Stimulated activated CD8-positive, alpha-beta memory T cell treated with anti-CD3 and anti-CD28 coated beads, Interleukin-2, amount 100 ng/mL, for 1 hour (primary cell): ENCODE measurements at places on chromosomes 6 and 20.

DNA sequence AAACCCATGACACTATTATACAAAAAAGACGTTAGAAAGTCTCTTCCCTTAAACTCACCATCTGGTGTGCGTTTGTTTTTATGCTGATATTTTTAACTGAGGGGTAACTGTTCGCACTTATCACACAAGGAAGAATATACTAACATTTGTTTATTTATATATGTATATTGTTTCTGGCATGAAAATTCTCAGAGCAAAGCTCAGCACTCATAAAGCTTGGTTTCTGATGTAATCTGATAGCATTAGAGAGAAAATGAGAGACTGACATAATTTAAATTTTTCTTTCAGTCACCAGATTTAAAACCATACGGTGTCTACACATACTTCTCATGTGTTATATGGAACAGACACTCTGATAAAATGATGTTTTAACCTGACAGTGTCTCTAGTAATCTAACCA lies 6.9 kb downstream of the BLOC1S5 start:
- DNase-seq = no peak

DNA sequence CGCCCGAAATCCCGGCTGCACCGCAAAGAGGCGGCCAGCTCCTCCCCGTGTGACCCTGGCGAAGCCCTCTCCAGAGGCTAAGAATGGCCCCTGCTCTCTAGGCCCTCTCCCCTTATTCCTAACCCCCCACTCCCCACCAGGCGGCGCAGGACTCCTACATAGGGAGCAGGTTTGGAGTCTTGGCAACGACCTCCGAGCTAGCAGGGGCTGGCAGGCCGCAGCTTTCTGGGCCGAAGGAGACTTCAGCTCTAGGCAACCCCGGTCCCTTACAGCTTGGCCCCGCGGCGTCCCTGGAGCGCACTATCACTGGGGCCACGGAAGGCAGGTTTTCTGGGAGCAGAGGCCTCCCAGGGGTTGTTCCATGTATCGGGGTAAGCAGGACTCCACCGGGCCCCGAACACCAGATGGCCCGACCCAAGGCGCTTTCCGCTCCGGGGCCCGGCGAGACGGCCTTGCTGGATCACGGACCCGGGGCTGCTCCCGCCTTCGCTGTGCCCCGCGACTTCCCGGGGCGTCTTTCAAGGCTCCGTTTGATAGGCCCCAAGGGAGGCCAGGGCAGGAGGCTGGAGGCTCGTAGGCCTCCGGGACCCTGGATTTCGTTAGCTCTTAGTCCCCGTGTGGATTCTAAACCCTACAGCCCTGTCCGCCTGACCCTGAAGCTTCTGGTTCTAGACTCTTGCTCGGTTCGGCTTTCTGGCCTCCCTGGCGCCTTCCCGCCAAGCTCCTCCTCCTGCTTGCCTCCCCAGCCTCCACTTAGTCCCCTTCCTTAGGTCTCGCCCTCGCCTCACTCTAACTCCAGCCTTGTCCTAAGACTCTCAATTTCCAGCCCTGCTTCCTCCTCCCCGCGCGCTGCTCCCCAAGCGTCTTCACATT lies 1.9 kb downstream of the SLC32A1 start:
- DNase-seq = no peak

DNA sequence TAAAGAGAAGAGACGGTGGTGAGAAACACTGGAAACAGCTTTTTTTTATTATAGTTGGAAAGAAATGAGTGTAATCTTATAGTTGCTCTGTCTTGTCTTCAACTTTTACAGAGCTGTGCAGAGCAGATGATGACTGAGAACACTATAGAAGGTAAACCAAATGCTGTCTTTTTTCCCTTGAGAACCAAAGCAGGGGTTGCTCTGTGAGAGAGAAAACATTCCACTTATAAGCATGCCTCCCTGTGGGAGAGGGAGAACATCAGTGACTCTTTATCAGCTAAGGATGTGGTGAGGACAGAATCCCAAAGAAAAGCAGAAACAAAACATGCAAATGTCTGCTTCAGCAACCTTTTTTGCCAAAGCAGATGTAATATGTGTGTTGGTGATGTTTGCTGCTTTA lies 179.3 kb upstream of the HDDC2 start:
- no peak for DNase-seq

GRCh38 chr6:85368631-85369030 lies 81.3 kb upstream of the NT5E start:
- DNase-seq = no peak

- DNase-seq = no peak
These were observed 130.7 kb downstream of the ALDH8A1 start for GRCh38 chr6:134819236-134819635.

DNA sequence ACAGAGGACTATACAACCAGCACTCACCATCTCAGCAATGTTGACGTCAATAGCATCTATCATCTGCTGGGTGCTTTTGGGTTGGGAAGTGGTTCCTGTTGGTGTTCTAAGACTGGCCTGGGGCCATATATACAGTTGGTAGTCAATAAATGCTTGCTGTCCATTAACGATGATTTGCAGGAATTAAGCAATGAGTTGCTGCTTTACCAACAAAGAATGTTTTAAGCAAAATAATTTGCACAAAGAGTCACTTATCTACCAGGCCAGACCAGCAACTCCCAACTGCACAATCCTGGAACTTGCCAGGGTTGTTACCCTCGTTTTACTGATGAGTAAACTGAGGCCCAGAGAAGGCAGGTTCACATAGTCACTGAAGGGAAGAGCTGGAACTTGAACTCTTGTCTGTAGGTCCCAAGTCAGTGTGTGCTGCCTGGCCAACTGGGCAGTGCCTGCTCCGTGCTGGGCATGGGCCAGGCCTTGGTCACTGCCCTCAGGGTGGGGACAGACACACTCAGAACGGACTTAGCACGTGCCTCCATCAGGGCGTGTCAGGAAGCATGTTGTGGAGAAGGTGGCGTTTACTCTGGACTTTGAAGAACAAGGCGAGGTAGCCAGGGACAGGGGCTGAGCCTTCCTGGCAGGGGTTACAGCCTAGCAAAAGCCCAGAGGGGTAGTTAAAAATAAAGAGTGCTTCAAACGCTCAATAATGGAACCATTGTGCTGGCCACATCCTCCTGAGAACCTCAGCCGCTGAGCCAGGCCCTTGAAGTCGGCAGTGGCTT lies 2.5 kb upstream of the SRC start:
- DNase-seq = no peak

DNA sequence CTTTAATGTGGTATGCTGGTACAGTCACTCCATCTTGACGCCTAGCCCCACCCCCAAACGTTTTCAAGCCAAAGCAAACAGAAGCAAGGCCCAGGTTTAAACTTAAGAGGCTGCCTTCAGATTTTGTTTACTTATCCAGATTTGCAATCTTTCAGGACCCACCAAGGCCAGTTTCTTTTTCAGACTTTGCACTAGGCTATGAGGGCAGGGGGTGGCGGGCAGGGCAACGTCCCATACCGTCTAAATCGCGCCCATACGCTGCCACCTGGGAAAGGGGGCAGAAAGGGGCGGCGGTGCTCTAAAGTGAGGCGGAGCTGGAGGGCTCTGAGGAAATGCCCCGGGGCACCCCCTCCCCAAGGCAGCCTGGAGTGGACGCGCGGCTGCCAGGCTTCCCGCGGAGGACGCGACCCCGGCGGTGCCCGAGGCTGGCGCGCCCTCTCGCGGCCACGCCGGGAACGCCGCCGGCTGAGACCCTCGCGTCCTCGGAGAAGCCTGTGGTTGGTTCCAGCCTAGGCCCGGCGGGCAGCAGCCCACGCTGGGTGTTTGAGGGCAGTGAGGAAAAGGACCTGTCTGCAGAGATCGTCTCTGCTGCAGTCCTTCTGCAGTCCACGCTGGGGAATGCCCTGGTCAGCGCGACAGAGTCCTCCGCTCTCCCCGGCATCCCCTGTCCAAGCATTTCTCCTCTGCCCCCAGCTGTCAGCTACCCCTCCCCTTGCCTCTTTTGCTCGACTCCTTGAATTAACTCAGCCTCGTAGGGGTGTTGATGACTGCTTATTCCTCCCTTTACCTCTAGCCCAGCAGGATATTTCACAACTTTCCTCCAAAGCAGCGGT lies 129.2 kb upstream of the PRND start:
- peak; percentile 12 for DNase-seq

- DNase-seq = no peak
These were observed 11.3 kb downstream of the PAQR8 start for GRCh38 chr6:52373151-52373690.

- DNase-seq = no peak
These were observed 5.8 kb downstream of the SPO11 start for GRCh38 chr20:57335392-57335791.
